ENCODE measurements at places on chromosomes 5 and 9.

GRCh38 chr5:30401479-30402058, 791.9 kb upstream of the CDH6 start:
- DNase-seq = peak; percentile 13

GRCh38 chr5:143263272-143263810, 140.1 kb downstream of the NR3C1 start:
- no peak for DNase-seq

GRCh38 chr5:126909856-126910255, 120.5 kb downstream of the MARCHF3 start:
- no peak for DNase-seq

DNA sequence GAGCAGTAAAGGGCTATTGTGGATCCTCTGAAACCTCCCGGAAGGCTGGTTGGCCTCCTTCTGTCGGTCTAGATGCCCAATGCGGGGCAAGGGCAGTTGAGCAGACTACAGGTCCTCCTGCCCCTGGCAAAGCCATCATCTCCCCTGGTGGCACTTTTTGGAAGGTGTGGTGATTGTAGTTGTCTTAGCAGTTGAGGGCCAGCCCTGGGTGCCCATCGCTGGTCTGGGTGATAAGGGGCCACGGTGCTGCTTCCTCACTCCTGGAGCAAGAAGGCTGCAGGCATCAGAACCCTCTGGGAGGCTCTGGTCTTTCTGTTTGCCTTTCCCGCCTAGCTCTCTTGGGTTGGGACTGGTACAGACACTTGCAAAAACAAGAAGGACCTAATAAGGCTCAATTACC, 63.8 kb downstream of the CYSTM1 start:
- no peak for DNase-seq

GRCh38 chr5:175519006-175519405, 40.6 kb downstream of the SFXN1 start:
- DNase-seq = no peak

GRCh38 chr9:123743737-123744136, 186.2 kb downstream of the DENND1A start:
- no peak for DNase-seq

DNA sequence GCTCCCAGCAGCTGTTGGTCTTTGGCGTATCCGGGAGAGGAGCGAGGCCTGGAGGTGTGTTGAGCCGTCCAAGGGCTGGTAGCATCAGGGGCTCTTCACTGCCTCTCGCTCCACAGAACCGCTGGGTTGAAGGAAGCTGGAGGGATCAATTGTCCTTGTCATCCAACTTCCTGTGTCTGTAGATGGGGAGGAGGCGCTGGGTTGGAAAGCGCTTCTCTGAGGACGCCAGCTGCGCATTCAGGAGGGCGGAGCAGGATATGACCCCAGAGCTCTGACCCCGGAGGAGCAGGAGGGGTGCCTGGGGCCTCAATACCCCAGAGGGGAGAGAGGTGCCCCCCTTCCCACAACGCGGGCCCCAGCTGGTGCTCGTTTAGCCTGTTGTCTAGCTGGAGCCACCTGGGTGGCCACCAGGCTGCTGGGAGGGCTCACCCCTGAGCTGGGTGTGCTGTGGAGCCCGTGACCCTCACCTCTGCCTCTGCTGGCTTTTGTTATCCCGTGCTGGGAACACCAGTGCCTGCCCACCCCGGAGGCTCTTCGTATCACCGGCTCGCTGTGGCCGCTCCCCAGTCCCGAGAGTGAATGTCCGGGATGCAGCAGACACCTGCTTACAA, 2.0 kb upstream of the DBH start:
- no peak for DNase-seq

- DNase-seq = no peak
Observed at GRCh38 chr5:115666023-115666422, 40.2 kb upstream of the TMED7 start.

- DNase-seq = no peak
Observed at GRCh38 chr5:185095-186070, 5.9 kb upstream of the LRRC14B start.

DNA sequence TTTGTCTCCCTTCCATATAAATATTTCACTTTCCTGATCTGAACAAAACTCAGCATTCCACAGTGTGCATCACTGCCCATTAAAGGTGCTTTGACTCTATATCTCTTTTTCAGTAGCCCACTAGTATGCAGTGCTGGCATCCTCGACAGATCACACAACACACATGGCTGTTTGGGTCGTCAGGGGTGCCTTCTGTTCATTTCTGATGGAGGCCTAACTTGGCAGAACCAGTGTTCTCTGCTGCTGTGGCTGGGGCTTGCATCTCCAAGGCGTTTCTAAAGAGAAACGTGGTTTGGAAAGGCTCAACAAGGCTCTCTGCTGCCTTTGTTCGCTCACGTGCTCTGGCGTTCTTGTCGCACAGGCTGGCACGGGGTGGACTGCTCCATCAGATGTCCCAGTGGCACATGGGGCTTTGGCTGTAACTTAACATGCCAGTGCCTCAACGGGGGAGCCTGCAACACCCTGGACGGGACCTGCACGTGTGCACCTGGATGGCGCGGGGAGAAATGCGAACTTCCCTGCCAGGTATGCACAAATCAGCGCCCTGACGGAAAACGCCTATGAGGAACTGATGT, 97.7 kb upstream of the PRRC1 start:
- DNase-seq = no peak

DNA sequence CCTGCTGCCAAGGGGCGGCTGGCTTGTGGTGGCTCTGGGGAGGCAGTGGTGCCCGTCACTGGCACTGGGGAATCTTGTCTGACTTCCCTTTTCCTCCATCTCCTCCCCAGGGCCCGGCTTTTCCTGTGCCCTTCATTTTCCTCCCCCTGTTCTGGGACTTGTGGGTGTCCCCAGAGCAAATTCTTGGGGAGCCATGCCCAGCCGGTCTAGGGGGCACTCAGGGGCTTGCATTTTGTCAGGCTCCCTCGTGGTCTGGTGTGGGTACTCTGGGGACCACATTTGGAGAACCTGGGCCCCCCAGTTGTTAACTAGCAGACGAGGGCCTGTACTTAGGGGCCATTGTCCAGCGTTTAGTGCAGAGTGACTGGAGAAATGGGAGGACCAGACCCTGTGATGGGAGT, 105.2 kb upstream of the IER5L start:
- DNase-seq = peak; percentile 5

- no peak for DNase-seq
Observed at GRCh38 chr5:108557686-108558085, 175.8 kb upstream of the FBXL17 start.

DNA sequence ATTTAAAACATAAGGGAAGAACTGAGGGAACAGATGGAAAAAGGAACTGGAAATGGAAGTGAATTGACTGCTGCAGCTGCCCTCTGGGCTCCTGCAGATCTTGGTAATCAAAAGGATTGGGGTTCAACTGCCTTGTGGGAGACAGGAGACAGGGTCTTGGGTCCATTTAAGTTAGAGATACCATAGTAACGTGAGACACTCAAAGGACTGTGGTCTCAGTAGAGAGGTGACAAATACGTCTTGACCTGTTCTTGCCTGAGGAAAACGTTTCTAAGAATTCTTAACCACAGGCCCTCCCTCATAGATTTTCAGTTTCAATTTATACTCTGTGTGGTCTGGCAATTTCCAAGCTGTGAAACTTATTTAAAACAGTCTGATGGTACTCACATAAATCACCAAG, 100.8 kb upstream of the DHFR start:
- DNase-seq = no peak

DNA sequence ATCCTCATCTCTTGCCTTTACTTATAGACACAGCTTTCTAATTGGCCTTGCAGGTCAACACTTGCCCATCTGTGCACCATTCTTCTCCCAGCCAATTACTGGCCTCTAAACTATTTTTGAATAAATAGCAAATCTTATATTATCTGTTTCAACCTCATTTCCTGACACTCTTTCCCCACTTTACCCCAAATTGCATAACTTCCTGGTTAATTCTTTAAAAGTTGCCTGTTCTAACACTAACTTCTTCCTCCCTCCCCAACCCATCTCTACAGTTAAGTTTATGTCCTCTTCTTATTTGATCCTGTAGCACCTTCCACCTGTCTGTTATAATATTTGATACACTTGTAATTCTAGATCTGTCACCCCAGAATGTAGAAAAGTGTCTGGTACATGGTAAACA, 372.1 kb downstream of the PDE4D start:
- DNase-seq = no peak

DNA sequence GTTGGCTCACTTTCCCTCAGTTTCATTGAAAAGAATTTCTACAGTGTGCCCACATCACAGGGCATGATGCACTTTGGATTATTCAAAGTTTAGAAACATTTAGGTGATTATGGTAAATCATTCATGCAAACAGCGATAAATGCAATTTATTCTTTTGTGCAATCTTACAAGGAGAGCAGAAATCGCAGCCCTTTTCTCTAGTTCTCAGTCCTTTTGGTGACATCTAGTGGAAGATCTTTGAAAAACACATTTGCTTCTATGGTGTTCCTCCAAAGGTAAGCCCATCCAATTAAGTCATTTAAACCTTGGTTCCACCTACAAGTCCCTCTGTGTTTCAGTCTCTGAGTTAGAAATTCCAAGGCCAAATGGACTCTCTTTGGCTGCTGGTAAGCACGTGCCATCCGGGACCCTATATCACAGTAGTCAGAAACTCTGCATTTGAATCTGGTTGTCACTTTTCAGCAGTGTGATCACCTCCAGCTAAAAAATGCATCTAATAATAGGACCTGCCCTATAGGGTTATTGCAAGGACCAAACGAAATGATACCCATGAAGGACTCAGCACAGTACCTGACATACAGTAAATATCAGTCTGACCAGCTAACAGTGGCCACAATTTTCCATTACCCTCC, 66.4 kb downstream of the MACROH2A1 start:
- peak; percentile 84 for DNase-seq

DNA sequence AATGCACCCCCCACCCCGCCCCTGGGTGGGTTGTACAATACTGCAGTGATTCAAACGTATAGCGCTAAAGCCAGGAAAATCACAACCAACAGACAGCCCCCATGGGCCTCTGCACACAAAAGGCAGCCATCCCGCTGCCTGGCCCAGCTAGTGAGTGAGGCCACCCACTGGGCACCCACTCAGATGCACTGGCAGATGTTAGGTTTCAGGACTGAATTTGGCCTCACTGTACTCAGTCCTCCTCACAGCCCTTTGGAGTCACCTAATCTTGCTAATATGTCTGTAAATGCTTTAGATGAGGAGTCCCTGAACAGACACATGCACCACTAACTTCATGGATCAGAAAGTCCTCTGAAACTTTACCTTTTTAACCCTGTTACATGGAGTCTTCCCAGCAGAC, 87.7 kb downstream of the FSTL4 start:
- DNase-seq = no peak

GRCh38 chr5:172775326-172776234, 4.6 kb upstream of the DUSP1 start:
- DNase-seq = peak; percentile 78

DNA sequence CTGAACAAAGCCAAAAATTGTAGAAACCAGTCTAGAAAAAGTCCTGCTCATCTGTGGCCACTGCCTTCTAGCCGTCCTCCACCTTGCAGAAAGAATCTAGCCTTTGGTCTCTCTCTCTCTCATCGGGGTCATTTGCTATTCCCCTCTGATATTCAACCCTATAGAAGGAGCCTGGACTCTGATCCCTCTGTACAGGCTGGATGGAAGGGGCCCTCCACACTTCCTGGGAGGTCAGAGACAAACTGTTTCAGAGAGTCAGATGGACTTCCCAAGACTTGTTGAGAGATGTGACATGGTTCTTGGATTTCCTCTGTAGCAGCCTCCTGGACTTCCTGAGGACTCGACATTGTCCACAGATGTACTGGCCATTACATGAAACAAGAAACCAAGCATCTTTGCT, 85.0 kb upstream of the RUSC2 start:
- no peak for DNase-seq

DNA sequence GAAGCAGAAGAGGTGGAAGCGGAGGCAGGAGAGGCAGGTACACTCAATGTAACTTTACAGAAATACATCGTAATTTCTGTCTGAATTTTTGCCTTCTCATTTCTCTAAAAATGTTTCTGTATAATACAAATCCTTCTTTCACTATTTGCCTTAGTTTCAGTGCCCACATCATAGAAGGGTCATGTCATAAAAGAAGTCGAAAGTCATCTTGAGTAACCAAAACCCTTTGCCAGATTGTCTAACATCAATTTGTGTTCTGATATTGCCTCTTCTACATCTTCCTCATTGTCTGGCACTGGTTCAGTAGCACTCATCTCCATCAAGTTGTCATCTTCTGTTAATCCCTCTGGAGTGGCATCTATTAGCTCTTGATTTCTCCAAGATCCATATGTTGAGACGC, 6.2 kb upstream of the CYFIP2 start:
- no peak for DNase-seq

- no peak for DNase-seq
Observed at GRCh38 chr9:84898188-84898587, 228.7 kb downstream of the NTRK2 start.

- no peak for DNase-seq
Observed at GRCh38 chr9:116494815-116495634, 192.1 kb upstream of the TRIM32 start.

All from GM03348 (cell line).